ENCODE measurements at places on chromosomes 3 and 15.

DNA sequence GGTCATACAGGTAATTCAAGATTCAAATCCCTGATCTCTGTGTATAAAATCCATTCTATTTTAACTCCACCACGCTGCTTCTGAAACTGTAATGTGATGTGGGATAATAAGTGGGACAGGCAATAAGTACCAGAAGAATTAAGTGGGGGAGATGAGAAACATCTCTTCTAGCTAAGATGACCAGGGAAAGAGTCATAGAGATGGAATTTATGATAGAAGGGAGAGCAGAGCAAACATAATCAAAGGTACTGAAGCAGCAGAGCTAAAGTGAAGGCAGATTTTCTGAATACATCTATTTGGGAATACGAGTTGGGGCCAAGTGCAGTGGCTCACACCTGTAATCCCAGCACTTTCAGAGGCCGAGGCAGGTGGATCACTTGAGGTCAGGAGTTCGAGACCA, 4.9 kb downstream of the MRPL47 start:
- DNase-seq: peak; percentile 5

DNA sequence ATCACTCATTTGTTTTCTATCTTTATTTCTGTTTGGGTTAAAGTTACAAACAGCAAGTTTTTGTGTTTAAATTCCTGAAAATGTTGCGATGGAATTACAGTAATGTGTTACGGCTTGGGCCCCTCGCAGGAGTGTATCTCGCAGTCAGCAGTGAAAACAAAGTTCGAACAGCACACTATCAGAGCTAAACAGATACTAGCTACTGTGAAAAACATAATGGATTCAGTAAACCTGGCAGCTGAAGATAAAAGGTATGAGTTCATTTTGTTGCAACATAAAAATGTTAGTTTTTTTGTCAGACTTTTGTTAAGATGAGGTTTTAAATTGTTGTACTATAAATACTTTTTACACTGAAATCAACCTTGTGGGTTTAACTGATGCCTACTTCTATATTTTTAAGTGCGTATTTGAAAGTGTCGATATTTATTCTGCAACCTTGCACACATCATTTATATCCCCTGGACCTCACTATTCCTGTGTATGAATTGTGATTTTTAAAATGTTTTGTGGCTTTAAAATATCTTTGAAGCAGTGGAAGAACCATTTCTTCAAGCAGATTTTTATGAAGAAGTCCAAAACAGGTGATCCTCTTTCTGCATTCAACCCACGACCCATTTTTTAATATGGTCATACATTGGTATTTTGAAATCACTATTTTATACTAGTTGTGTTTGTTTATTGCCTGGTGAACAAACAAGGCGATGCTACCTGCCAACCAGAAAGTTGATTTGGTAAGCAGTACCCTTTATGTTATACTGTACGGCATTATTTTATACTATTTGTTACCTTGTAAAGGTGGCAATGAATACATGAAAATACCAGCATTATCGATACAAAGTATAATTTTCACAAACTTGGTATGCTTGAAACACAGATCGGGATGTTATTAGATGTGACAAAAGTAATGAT, 27.8 kb downstream of the MFN1 start:
- no peak for DNase-seq

DNA sequence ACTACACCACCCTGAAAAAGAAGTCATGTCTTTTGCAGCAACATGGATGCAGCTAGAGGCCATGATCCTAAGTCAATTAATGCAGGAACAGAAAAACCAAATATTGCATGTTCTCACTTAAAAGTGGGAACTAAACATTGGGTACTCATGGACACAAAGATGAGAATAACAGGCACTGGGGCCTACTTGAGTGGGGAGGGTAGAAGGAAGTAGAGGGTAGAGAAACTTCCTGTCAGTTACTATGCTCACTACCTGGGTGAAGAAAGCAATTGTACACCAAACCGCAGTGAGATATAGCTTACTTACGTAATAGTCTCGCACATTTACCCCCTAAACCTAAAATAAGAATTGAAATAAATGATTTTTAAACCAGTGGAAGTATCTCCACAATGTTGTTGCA, 480.5 kb upstream of the ARRDC4 start:
- DNase-seq: no peak

- no peak for DNase-seq
These were observed 46.4 kb upstream of the TM4SF4 start for GRCh38 chr3:149428087-149428486.

- no peak for DNase-seq
These were observed 3.8 kb downstream of the ATG3 start for GRCh38 chr3:112557976-112558375.
